ENCODE measurements at places on chromosomes 1 and 21. TPM values are rescaled to one million over a fixed set of nuclear protein-coding genes. Genes with fewer than 3 reads are reported as not detected.

The MASP2 gene
- not detected for total RNA-seq

The EPRS1 gene
- 37.5 TPM for total RNA-seq

The TMEM52 gene
- total RNA-seq = not detected

The HPCAL4 gene
- 0.14 TPM for total RNA-seq

The ILDR2 gene
- total RNA-seq = not detected

The SPRR1B gene
- not detected for total RNA-seq

The KCNJ6 gene
- total RNA-seq = 0.55 TPM

The CADM3 gene
- 10.3 TPM for total RNA-seq

GRCh38 chr1:117237726-117238381 is 27.1 kb upstream of the VTCN1 start:
- H3K4me3 ChIP-seq = no peak overlapping the region
- peaks cover 12% of the 10 kb centered on the region for H3K4me1 ChIP-seq
- H3K27ac ChIP-seq = peak overlapping the region; percentile 60
- DNase-seq = peak; percentile 74
- no peaks in the 10 kb centered on the region for H3K36me3 ChIP-seq

- no peaks in the 10 kb centered on the region for H3K27me3 ChIP-seq
- DNase-seq = no peak
- H3K4me3 ChIP-seq = no peak overlapping the region
- peaks cover 74% of the 10 kb centered on the region for H3K4me1 ChIP-seq
- peak overlapping the region; percentile 73 for H3K27ac ChIP-seq
Observed at GRCh38 chr1:226696547-226696946, 42.5 kb downstream of the ITPKB start.

DNA sequence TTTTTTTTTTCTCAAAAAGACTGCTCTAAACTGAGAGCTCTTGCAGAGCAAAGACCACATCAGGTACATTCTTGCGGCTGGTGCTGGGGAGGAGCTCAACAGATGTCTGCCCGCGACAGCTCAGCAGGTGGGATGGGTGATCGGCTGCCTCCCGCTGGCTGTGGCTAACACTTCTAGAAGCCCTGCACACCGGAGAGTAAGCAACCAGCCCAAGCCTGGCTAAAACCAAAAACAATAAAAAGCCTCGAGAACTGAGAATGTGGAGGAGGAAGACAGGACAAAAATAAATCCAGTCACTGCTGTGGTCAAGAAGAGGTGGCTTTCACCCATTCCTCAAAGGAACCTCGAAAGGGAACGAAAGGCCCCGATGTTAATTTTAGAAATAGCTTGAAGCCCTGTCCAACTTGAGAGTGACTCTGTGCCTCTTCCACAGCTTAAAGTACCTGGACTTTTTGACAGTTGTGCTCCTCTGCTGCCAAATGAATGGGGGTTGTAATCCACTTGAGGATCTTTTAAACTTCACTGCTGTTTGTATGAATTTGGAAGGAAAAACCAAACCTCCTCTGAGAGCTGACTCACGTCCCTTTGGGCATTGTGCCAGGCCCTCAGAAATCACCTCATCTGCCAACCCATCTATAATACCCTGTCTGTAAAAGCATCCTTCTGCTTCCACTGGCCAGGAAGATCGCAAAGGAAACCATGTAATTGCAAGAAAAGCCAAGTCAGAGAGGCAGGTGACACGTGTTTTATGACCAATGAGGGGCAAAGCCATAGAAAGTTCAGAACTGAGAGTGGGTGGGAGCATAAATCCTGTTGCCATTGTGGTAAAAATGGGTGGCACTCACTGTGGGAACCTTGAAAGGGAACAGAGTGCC is 78.6 kb downstream of the KCNN3 start:
- DNase-seq = peak; percentile 50
- no peaks in the 10 kb centered on the region for H3K4me1 ChIP-seq
- H3K27ac ChIP-seq = peak overlapping the region; percentile 53
- H3K36me3 ChIP-seq = no peaks in the 10 kb centered on the region
- no peak overlapping the region for H3K4me3 ChIP-seq
- H3K27me3 ChIP-seq = peaks cover 16% of the 10 kb centered on the region

DNA sequence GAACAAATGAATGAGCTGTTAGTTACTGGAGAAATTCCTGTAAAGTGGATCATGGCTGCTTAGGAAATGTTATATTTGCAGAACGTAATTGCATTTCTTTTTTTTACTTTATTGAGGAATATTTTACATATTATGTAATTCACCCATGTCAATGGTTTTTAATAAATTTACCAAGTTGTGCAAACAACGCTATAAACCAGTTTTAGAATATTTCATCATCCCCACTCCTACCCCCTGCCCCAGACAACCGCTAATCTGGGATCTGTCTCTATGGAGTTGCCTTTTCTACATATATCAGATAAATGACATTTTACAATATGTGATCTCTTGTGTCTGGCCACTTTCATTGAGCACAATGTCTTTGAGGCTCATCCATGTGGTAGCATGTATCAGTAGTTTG is 4.3 kb upstream of the IFFO2 start:
- H3K4me1 ChIP-seq = peaks cover 7% of the 10 kb centered on the region
- no peaks in the 10 kb centered on the region for H3K27me3 ChIP-seq
- no peaks in the 10 kb centered on the region for H3K36me3 ChIP-seq
- DNase-seq = no peak
- H3K4me3 ChIP-seq = no peak overlapping the region

- DNase-seq = no peak
- peaks cover 8% of the 10 kb centered on the region for H3K4me1 ChIP-seq
- H3K27me3 ChIP-seq = no peaks in the 10 kb centered on the region
- no peaks in the 10 kb centered on the region for H3K36me3 ChIP-seq
- no peak overlapping the region for H3K27ac ChIP-seq
Observed at GRCh38 chr1:201327687-201328240, 44.5 kb downstream of the PKP1 start.

GRCh38 chr1:199018471-199019135 is 379.8 kb downstream of the PTPRC start:
- DNase-seq = no peak
- H3K27ac ChIP-seq = no peak overlapping the region
- no peak overlapping the region for H3K4me3 ChIP-seq

- H3K27ac ChIP-seq = peak overlapping the region; percentile 97
- H3K27me3 ChIP-seq = no peaks in the 10 kb centered on the region
- H3K4me1 ChIP-seq = peaks cover 19% of the 10 kb centered on the region
- H3K4me3 ChIP-seq = peak overlapping the region; percentile 91
- no peak for DNase-seq
Observed at GRCh38 chr1:62437273-62437940, 558 bp downstream of the USP1 start.

- H3K27ac ChIP-seq = no peak overlapping the region
- H3K27me3 ChIP-seq = no peaks in the 10 kb centered on the region
- no peak overlapping the region for H3K4me3 ChIP-seq
- peak; percentile 55 for DNase-seq
- peaks cover 26% of the 10 kb centered on the region for H3K4me1 ChIP-seq
Observed at GRCh38 chr21:35244514-35244913, 195.4 kb upstream of the RUNX1 start.

DNA sequence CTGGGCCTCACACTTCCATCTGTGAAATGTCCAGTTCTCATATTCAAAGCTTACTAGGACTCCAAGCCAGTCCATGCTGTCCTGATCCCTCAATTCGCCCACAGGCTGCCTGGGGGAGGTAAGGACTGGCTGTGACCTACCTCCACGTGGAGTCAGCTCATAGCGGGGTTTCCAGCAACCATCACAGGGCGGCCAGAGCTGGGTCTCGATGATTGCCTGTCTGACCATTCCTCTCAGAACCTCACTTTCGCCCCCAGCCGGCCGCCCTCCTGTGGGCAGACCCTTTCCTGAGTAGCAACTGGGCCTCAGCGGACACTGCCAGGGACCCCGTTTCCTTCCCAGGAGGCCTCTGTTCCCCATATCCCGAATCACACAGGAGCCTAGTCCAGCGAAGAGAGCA is 3.4 kb upstream of the RUNX3 start:
- no peaks in the 10 kb centered on the region for H3K36me3 ChIP-seq
- no peak for DNase-seq
- no peak overlapping the region for H3K27ac ChIP-seq

- no peaks in the 10 kb centered on the region for H3K36me3 ChIP-seq
- H3K4me1 ChIP-seq = no peaks in the 10 kb centered on the region
- H3K27me3 ChIP-seq = no peaks in the 10 kb centered on the region
- DNase-seq = no peak
- H3K27ac ChIP-seq = no peak overlapping the region
Observed at GRCh38 chr1:14538335-14538734, 60.1 kb upstream of the KAZN start.

- H3K36me3 ChIP-seq = no peaks in the 10 kb centered on the region
- DNase-seq = peak; percentile 65
- H3K4me3 ChIP-seq = no peak overlapping the region
- H3K27ac ChIP-seq = peak overlapping the region; percentile 69
- H3K4me1 ChIP-seq = peaks cover 68% of the 10 kb centered on the region
Observed at GRCh38 chr1:93616996-93617669, 64.5 kb downstream of the BCAR3 start.

- H3K27ac ChIP-seq = no peak overlapping the region
- no peaks in the 10 kb centered on the region for H3K27me3 ChIP-seq
- H3K4me3 ChIP-seq = no peak overlapping the region
- H3K4me1 ChIP-seq = no peaks in the 10 kb centered on the region
- peak; percentile 57 for DNase-seq
Observed at GRCh38 chr1:154863315-154864174, 6.5 kb downstream of the KCNN3 start.

- no peak overlapping the region for H3K4me3 ChIP-seq
- no peaks in the 10 kb centered on the region for H3K36me3 ChIP-seq
- no peak overlapping the region for H3K27ac ChIP-seq
- H3K4me1 ChIP-seq = no peaks in the 10 kb centered on the region
Observed at GRCh38 chr1:115524236-115524635, 117.5 kb upstream of the VANGL1 start.

GRCh38 chr1:109427171-109427467 is 871 bp upstream of the PSMA5 start:
- H3K4me1 ChIP-seq = peaks cover 14% of the 10 kb centered on the region
- H3K27ac ChIP-seq = peak overlapping the region; percentile 87
- peak overlapping the region; percentile 75 for H3K4me3 ChIP-seq

- H3K36me3 ChIP-seq = no peaks in the 10 kb centered on the region
- no peak overlapping the region for H3K27ac ChIP-seq
- no peak overlapping the region for H3K4me3 ChIP-seq
Observed at GRCh38 chr21:33733601-33734000, 91.3 kb downstream of the ITSN1 start.

- H3K27ac ChIP-seq = peak overlapping the region; percentile 13
- no peaks in the 10 kb centered on the region for H3K36me3 ChIP-seq
- H3K4me3 ChIP-seq = no peak overlapping the region
Observed at GRCh38 chr1:18932387-18932786, 24.1 kb downstream of the IFFO2 start.
